Activated CD8-positive, alpha-beta T cell treated with anti-CD3 and anti-CD28 coated beads for 36 hours (primary cell): ENCODE measurements at places on chromosomes 1 and 21.

GRCh38 chr1:100313382-100313781 lies 38.9 kb upstream of the CDC14A start:
- DNase-seq, result no peak

DNA sequence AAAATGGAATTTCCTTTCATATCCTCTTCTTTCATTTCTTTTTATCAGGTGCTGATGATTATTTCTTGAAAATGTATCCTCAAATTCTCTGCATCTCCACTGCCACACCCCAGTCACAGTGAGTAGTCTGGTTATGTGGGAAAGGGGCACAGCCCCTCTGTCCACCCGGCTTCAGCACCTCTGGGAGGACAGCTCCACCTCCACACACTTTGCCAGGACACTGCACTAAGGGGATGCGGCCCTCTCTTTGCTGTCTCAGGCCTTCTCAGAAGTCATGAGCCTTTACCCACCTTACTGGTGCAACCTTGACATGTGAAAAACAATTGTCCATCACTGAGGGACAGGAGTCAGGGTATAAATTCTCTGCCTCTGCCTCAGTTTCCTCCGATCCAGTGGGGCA lies 433.1 kb downstream of the PCP4 start:
- DNase-seq, result no peak

DNA sequence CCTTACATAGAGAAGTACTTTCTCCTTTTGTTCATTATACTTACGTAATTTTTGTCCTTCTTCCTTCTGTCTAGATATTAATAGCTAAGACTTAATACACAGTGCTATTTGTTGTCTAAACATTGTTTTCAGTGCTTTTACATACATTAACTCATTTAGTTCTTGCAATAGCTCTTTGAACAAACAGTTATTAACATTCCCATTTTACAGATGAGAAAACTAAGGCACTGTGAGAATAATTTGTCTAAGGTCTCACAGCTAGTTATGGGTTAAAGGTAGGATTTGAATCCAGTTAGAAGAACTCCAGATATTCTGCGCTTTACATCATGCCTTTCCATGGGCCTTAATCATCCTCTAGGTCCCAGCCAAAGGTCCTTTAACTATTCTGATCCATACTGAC lies 19.6 kb downstream of the CCDC17 start:
- DNase-seq, result no peak

DNA sequence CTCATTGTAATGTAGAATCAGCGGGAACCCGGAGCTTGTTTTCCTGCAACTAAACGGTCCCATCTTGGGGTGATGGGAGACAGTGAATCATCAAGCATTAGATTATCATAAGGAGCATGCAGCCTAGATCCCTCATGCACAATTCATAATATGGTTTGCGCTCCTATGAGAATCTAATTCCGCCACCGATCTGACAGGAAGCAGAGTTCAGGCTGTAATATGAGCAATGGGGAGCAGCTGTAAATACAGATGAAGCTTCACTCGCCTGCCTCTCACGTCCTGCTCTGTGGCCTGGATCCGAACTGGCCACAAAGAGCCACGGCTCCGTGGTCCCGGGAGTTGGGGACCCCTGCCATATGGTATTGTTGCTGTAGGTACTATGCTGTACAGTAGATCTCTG lies 1.6 kb downstream of the IFI44 start:
- peak; percentile 23 for DNase-seq

DNA sequence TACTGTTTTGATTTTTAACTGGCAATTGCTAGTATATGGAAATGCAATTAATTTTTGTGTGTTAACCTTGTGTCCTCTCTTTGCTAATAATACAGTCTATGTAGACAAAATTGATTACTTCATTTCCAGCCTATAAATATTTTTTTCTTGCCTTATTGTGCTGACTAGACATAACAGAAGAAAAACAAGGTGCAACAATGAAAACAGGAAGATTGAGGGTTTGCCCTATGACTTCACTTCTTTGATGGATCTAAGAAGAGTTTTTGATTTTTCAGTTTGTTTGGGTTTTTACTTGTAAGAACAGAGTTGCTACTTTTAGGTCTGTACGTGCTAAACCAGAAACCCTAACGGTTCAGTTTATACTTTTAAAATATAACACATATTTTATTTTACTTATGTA lies 8.5 kb upstream of the CNIH4 start:
- DNase-seq, result no peak

- DNase-seq, result no peak
These were observed 144.3 kb downstream of the MIS18A start for GRCh38 chr21:32134441-32135130.

- DNase-seq, result no peak
These were observed 20.2 kb upstream of the FAM131C start for GRCh38 chr1:16093611-16094010.

- DNase-seq, result no peak
These were observed 41.8 kb upstream of the PAXBP1 start for GRCh38 chr21:32813265-32813903.

DNA sequence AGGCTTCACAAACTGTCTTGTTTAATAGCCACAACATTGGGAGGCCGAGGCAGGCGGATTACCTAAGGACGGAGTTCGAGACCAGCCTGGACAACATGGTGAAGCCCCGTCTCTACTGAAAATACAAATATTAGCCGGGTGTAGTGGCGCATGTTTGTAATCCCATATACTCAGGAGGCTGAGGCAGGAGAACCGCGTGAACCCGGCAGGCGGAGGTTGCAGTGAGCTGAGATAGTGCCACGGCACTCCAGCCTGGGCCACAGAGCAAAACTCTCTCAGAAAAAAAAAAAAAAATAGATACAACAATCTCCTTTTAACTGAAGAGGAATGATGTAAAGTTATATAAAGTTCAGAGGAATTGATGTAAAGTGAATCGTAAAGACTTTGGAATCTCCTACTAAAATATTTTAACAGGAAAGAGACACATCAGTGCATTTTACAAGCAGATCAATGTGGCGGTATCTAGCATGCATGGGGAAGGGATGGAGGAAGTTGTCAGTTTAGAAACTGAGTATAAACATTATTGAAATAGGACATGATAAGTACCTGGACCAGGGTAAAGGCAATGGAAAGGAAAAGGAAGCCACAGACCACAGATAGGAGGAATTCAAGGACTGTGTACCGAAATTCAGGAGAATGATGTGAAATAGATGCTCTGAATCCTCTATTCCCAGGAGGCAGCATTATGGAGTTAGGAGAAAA lies 41.5 kb downstream of the PTPRC start:
- DNase-seq, result peak; percentile 47

DNA sequence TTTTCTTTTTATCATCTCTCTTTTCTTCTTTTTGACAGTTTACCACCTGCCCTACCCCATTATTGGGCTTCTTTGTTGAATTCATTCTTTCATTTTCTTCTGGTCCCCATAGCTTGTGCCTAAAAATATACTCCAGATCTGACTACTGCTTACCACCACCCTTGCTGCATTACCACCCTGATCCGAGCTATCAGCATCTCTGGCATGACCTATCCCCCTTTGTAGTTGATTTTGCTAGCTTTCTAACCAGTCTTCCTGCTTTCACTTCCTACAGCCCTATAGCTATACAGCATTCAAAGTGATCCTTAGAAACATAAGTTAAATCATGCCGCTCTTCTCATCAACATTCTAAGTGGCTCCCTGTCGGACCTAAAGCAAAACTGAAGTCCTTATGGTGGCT lies 59.4 kb upstream of the MPC2 start:
- no peak for DNase-seq

DNA sequence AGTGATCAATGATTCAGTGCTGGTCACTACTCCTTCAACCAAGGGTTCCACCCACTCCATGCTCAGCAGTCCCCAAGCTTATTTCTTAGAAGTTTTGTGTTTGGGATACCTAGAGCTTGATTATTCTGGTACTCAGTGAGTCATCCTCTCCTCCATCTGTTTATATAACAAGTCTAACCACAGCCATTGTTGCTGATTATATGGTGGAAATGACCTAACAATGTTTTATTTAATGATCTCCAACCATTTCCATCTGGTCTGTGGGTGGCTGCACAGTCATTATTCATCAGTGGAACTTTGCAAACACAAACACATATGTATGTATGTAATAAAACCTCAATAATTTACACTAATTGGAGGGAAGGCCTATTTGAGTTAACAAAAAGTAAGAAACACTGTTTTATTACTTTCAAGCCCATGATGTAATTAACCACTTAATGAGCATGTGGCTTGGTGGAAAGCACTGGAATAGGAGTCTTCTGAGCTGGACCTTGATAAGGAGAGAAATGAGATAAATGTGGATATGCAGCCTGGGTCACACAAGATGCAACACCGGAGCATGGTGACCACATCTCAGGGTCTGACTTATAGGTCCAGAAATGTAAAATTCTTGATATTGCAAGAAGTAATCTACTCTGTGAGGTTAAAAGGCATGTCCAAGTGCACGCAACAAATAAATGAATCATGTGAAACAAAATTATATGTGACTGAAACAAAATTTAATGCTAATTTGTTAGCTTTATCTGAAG lies 99.0 kb upstream of the WLS start:
- DNase-seq, result no peak

GRCh38 chr1:234836045-234836681 lies 226.2 kb upstream of the IRF2BP2 start:
- no peak for DNase-seq

- no peak for DNase-seq
These were observed 3.5 kb downstream of the ITPKB start for GRCh38 chr1:226735576-226735975.

DNA sequence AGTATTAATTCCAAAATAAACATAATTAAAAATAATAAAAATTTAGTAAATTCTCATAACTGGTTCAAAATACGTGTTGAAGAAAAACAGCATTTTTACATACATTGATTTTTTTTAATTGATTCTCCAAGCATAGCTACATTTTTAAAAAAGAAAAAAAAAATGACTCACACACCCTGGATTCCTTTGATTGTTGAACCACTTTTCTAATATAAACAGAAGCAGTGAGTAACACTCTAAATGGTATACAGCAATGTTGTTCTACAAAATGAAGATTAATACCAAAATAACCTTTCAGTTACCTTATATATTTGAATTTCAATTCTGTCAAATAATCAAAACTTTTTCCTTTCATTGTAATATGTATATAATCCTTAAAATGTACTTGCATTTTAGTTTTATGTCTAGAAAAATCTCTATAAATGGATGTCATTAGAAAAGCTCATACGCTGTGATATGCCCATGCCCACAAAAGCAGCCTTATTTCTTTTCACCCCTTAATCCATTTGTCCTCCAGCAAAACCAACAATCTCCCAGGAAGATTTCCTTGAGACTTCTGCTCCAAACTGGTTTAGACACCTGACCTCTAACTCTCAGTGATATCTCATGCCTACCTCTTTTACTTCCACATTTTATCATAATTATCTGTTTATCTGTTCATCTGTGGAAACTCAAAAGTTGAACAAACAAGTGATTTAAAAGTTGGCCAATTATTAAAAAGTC lies 246.4 kb upstream of the NR5A2 start:
- DNase-seq, result no peak

GRCh38 chr1:205497351-205497750 lies 7.1 kb upstream of the CDK18 start:
- no peak for DNase-seq

DNA sequence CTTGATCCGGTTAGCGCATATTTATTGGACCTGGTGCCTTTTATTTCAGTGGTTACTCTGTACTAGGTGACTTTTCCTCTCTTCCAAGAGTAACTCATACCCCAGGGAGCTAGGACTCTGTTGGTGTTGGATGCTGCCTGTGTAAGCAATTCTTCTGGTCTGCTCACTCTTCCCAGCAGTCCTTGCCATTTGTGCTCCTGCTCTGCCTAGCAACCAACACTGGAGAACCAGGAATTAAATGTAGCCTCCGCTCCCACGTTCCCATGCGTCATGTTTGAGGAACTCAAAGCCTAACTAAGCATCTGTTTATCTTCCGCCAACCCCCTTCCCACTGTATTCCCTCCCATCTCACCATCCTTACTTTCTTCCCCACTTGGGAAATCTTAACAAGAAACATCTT lies 65.7 kb upstream of the RAVER2 start:
- DNase-seq, result no peak

DNA sequence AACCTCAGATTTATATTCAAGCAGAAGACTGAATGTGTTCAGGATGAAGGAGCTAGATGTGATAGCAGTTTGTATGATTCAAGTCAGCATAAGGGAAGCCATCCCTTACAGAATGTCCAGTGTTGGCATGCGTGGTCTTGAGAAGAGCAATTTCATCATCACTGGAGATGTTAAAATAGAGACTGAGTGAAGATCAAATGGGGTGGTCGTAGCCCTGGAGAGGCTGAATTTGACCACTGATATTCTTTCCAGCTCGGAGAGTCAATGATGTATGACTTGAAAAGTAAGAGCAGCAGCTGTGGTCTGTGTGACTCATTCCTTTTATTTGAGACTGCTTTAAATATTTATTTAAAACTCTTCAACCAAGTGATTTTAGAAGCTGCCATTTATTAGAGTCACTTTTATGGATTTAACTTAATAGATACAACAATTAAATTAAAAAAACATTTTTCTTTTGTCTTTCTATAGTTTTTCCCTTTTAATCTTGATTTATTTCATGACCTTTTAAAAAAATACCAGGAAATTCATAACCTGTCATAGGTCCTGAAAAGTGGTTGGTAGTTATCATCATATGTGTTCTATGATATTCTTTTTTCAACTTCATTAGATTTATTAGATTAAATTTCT lies 15.5 kb downstream of the FMN2 start:
- DNase-seq, result no peak

- no peak for DNase-seq
These were observed 418.0 kb upstream of the PKN2 start for GRCh38 chr1:88266051-88266450.

- DNase-seq, result no peak
These were observed 157.7 kb downstream of the HHIPL2 start for GRCh38 chr1:222390181-222390580.

DNA sequence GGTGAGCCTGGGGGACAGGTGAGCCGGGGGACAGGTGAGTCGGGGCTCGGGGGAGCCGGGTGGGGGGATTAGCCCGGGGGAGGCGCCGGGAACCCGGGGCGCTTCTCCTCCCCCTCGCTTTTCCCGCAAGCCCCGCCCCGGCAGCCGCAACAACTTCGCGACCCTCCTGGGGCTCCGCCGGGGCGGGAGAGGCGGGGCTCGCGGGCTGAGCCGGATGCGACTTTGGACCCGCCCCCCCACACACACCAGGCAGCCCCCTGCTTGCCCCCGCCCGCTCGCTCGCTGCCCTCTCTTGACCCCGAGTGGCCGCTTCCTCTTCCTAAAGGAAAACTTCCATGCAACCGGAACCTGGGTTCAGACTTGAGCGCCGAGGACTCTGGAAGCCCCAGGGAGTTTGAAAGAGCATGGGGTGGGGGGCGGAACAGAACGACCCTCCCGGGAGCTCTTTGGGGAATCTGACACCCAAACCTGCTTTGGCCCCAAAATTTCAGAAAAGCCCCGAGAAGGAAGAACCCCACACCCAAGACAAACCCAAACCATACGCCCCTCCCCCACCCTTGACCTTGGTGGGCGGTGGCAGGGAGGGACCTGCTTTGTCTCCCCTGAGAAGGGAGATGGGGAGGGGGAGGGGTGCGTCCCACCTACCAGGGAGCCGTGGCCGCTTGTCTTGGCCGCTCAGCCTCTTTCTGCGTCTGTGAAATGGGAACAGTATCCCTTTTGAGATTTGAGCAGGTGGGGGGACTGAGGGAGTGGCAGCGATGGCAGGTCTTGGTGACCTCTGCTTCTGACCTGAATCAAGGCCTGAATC lies 550 bp downstream of the ARHGEF16 start:
- no peak for DNase-seq
